ENCODE measurements at places on chromosomes 13 and 19.

- DNase-seq, result no peak
These were observed at the start of gene PGLYRP2 for GRCh38 chr19:15479391-15480345. PGLYRP2 (minus strand) TSS chr19:15479501; CDS start chr19:15479371, 130 bp downstream.

DNA sequence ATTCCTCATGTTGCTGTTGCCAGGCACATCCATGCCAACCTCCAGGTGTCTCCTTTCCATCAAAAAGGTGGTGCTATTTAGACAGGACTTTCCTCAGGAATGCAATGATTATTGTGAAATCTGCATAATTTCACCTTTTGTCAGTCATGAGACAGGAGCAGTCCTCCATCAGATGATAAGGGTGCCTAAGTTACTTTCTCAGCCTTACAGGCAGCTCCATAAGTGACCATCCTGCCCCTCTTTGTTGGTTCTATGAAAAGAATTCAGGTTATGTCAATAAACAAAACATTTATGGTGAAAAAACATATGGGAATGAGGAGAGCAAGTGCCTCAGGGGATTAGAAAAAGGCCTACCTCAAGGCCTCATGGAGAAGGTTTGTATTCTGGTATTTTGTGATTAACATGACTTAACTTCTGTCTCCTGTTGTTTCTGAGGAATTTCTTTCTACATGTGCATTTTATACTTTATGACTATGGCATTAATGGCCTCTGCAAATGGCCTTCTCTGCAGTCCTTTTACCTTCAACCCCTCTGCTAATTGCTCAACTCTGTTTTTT, 110.3 kb upstream of the DIAPH3 start:
- no peak for DNase-seq

DNA sequence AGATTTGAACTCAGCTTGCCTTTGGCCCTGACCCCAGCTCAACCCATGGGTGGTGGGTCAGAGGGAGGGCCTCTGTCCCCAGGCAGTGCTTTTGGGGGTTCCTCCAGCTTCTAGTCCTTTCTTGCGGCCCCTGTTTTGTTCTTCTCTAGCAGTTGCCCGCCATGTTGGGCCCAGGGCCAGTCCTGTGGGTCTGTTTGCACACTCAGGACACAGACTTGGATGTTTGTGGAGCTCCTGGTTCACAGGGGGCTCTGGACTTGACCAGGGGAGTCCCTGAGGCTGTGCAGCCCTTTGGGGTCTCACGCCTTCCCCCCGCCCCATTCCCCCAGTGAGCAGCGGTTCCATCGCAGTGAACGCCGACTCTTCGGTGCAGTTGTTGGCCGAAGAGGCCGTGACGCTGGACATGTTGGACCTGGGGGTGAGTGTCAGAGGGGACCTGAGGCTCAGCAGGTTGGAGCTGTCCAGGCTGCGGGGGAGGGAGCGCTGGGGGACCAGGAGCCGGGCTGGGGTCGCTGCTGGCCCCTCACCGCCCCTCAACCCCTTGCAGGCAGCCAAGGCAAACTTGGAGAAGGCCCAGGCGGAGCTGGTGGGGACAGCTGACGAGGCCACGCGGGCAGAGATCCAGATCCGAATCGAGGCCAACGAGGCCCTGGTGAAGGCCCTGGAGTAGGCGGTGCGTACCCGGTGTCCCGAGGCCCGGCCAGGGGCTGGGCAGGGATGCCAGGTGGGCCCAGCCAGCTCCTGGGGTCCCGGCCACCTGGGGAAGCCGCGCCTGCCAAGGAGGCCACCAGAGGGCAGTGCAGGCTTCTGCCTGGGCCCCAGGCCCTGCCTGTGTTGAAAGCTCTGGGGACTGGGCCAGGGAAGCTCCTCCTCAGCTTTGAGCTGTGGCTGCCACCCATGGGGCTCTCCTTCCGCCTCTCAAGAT, 2.5 kb downstream of the ATP5F1D start:
- DNase-seq, result no peak

GRCh38 chr13:72458701-72459100, 268.7 kb downstream of the MZT1 start:
- DNase-seq, result no peak

- DNase-seq, result no peak
These were observed 19.6 kb downstream of the MTMR6 start for GRCh38 chr13:25267715-25268114.

DNA sequence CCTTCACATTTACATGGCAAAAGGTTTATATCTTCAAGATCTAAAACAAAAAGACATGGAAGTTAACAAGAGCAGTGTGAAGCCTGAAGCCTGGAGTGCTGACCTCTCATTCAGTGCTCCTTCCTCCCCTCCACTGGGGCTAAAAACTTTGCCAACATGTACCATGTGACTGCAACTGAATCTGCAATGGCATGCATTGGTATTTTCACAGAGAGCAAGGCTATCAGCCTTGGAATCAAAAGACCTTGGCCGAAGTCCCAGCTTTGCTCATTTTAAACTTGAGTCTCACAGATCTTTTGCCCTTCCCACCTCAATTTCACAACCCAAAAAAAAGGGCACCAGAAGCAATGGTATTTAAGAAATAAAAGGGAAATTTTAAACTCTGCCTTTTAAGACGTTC, 325.1 kb downstream of the DCT start:
- DNase-seq, result no peak

DNA sequence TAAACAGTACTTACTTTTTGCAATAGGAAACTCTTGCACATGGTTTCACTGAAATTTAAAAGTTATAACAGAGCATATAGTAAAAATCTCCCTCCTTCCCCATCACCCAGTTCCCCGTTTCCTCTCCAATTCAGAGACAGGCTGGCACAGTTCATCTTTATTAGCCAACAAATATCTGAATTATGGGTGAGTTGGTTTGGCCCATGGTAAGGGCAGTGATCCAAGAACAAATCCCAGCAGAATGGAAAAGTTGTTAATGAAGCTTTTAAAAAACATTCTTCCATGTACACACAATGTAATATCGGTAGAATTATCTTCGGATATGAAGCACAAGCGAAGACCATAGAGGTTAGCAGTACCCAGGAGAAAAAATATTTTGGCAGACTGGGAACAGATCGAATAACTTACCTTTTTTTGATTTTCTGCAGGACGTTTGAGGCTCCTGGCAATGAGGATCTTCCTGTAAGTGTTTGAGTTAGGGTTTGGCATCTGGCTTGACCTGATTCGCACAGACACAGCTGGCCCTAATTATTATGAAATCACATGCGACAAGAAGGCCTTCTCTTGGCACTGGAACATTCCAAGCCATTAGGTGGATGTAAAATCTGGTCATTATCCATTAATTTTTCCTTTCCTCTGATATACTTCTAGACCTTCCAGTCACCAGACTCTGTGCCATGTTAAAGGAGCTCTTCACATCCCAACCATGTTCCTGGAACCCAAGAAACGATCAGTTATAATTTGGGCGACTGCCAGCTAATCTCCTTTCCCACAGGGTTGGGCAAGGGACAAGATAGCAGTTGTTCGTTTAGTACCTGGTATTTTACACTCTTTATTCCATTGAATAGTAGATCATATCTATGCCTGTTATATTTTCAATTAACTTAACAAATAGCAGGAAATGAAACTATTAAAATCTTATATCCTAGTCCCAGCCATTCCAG, 139.4 kb upstream of the TSC22D1 start:
- no peak for DNase-seq

GRCh38 chr19:38089440-38089839, 134.6 kb downstream of the DPF1 start:
- DNase-seq, result no peak

DNA sequence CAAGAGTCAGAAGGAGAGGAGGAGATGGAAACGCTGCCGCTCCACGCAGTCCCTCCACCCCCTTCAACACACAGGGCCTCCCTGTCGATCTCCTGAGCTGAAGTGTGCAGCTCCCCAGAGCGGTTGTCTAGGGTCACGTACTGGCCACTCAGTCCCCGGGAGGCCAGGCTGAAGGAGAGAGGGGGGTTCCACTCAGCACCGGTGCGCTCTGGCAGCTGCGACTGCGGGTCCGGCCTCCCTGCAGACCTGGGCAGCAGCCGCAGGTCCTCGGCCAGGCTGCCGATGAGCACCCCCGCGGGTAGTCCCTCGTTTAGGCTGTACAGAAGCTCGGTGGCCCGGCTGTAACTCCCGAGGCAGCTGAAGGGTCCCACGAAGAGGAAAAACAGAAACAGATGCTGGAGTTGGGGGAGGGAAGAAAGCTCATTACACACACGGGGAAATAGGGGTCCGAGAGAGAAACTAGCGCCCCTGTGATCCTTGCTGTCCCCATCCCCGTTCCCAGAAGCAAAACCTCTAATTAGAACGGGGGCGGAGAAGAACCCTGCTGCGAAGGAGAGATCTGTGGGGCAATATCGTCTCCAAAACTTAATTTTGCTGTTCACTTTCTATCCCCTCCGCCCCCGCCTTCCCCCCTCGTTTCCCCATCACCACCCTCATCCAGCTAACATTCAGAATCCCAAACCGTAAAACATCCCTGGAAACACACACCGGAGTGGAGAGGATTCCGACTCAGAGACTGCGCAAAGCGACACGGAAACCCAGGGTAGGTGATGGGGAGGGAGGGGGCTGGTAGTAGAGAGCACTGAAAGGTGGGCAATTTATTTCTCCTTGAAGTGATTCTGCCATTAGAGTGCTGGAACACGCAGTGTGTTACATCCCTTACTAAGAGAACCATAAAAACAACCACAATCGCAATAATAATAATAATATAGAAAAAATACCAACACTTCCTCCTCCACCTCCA, 1.8 kb downstream of the PCDH20 start:
- DNase-seq, result no peak

DNA sequence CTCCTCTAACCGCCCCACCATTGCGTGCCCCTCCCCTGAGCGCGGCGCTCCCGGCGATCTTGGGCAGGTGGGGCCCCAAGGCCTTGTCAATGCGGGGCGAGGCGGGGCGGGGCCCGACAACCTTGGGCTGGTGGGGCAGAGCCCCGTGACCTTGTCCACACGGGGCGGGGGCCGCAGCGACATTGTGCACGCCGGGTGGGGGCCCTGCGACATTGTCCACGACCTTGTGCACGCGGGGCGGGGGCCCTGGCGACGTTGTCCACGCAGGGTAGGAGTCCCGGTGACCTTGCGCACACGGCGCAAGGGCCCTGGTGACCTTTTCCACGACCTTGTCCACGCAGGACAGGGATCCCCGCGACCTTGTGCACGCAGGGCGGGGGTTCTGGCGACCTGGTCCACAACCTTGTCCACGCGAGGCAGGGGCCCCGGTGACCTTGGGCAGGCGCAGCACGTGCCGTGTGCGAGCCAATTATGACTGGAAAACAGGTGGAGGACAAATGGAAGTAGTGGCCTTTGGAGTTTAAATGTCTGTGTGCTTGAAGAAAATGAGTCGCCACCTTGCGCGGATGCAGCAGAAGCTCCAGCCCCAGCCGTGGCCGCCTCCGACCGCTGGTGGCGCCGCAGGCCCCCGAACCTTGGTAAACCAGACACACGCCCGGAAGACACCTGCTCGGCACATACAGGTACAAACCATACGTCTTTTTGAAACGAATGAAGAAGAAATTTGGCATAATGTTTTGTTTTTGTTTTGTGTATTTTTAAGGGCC, 62.6 kb downstream of the LATS2 start:
- no peak for DNase-seq

GRCh38 chr13:32850316-32851052, 165.7 kb upstream of the KL start:
- no peak for DNase-seq

- DNase-seq, result no peak
These were observed 31.1 kb downstream of the ITM2B start for GRCh38 chr13:48264058-48264457.

DNA sequence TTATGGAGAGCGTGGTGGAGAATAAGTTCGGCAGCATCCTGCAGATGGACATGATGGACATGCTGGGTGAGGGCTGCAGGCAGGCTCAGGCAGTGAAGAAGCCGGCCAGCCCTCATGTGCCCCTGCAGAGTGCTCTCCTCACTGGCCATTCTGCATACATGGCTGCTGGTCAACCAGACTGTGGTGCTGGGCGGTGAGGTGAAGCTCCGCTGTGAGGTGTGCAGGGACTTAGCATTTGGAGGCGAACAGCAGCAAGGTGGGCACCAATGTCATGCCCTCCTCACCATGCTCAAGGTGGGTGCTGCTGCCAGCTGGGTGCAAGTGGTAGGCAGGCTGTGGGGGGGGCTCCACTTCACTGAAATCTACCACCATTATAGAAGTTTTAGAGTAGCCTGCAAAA, 5.7 kb upstream of the ZNF492 start:
- DNase-seq, result no peak

- DNase-seq, result no peak
These were observed 50.1 kb upstream of the SPACA7 start for GRCh38 chr13:112325920-112326645.

DNA sequence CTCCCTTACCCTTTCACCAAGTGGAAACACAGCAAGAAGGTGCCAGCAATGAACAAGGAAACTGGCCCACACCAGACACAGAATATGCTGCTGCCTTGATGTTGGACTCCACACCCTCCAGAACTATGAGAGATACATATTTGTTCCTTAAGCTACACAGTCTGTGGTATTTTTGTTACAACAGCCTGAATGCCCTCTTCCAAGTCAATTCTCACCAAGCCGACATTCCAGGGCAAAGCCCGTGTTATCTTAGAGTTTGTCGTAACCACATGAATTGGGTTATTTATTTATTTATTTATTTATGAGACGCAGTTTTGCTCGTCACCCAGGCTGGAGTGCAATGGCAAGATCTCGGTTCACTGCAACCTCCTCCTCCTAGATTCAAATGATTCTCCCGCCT, 14.9 kb downstream of the FGF21 start:
- DNase-seq, result no peak
